Hippocampal formation (tissue), 2 donors: ENCODE measurements at places on chromosomes 7 and 10.

- DNase-seq = no peak
Measured at GRCh38 chr10:88901984-88902789, 22.1 kb downstream of the STAMBPL1 start.

GRCh38 chr7:50210706-50211115 is 93.8 kb upstream of the IKZF1 start:
- DNase-seq = no peak

DNA sequence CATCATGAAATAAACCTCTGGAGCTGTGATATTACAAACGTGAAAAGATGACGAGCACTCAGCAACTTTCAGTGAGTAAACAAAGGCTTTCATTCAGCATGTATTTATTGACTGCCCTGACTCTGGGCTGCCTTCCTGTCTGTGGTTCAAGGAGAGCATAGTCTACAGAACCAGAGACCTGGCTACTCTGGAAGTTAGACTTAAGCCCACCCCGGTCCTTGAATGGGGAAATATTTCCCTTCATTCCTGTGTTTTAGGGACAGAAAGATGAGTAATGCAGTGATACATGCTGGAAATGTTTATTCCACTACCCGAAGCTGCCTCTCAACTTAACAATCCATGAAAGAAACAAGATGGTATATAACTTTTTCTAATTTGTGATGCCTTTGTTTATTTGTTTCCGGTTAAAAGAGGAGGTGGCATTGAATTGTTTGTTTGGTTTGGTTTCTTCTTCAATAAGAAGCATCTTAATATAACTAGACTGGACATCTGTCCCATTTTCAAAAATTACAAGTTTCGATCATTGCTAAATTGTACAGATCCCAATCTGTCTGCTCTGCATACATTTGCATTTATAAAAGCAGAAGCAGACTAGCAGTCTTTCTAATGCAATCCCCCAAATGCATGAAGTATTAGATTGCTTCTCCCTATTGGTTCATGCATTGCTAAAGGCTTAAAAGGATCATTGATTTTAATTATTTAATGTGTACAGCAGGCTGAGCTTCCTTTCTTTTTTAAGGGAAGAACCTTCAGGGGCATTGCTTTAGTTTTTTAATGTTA is 57.7 kb downstream of the TRUB1 start:
- DNase-seq = no peak

GRCh38 chr7:22262538-22262937 is 94.4 kb downstream of the RAPGEF5 start:
- DNase-seq = no peak

DNA sequence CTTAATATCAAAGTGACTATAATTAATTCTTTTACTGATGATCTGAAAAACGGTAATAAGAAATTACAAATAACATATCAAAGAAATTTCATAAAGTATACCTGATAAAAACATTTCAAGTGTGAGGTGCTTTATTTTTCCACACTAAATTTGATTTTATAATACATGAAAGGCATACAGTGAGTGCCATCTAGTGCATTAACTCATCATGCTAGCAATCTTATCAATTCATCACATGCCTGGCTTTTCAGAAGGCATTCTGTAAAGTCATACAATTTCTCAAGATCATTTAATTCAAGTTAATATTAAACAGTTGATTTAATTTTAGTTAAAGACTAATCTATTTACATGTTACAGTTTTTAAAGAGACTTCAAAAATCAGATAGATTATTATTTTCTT is 1020.9 kb downstream of the GATA3 start:
- no peak for DNase-seq

GRCh38 chr10:5325076-5325475 is 39.7 kb upstream of the UCN3 start:
- no peak for DNase-seq

DNA sequence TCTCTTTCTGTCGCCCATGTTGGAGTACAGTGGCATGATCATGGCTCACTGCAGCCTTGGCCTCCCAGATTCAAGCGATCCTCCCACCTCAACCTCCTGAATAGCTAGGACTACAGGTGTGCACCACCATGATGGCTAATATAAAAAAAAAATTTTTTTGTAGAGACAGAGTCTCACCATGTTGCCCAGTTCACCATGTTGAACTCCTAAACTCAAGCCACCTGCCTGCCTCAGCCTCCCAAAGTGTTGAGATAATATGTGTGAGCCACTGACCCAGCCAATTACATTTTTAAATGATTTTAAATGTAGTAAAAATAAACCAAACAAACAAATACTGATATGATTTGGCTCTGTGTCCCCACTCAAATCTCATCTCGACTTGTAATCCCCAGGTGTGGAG is 101.7 kb upstream of the LEP start:
- no peak for DNase-seq

DNA sequence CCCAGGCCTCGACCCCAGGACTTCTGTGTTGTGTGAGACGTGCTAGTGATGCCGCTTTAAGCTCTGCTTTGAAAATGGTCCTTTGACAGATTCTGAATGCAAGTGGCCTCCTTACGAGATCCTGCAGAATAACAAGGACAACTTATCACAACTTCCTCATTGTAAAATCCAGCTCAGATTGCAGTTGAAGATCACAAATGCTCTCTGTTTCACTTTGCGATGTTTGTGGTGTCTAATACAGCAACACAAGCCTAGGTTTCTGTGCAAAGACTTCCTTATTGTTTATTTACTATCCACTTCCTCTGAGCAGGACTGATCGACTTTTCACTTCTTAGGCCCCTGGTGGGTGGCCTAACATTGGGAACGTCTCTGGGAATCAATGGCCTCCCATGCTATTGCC is 31.7 kb upstream of the INSIG1 start:
- DNase-seq = no peak

GRCh38 chr7:140726281-140726680 is 29.8 kb downstream of the NDUFB2 start:
- DNase-seq = peak; percentile 3

GRCh38 chr10:3213208-3213607 is 40.6 kb upstream of the PITRM1 start:
- DNase-seq = no peak

- no peak for DNase-seq
Measured at GRCh38 chr7:69172357-69173077, 425.8 kb upstream of the AUTS2 start.

- DNase-seq = no peak
Measured at GRCh38 chr7:17227766-17228490, 70.5 kb upstream of the AHR start.

GRCh38 chr7:115106316-115106715 is 184.4 kb downstream of the MDFIC start:
- no peak for DNase-seq

- no peak for DNase-seq
Measured at GRCh38 chr10:101631821-101632475, 43.8 kb downstream of the DPCD start.

GRCh38 chr7:129108581-129108980 is 35.9 kb upstream of the TSPAN33 start:
- no peak for DNase-seq

GRCh38 chr7:47893721-47894365 is 54.4 kb downstream of the PKD1L1 start:
- no peak for DNase-seq

- no peak for DNase-seq
Measured at GRCh38 chr7:74443543-74444247, 10.0 kb upstream of the GTF2IRD1 start.

DNA sequence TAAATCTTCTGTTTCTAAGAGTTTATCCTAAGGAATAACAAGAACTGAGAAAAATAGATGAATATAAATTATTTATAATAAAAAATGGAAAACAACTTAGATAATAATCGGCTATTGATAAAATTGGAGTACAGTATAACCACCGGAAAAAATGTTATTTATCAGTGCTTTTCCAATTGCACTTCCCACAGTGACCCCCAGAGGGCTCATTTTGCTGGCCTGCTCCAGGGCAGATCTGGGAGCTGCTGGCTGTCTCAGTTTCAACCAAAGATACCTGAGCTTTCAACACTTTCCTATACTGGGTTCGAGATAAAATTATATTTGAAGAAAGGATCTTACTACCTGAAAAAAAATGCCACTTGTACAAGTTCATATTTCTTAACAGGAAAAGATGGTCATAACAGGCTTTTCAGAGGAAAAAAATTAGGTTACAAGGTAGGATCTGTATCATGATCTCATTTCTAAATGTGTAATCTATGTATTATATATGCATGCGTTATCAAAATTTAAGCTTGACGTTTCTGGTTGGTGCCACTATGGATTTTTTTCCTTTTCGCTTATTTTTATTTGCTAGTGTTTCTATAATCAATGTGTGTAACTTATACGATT is 165.7 kb downstream of the NPSR1 start:
- DNase-seq = peak; percentile 37

GRCh38 chr7:727104-727805 is at the start of gene PRKAR1B:
Gene PRKAR1B (minus strand): TSS chr7:727281. CDS start chr7:711505, 15,776 bp downstream.
- no peak for DNase-seq

DNA sequence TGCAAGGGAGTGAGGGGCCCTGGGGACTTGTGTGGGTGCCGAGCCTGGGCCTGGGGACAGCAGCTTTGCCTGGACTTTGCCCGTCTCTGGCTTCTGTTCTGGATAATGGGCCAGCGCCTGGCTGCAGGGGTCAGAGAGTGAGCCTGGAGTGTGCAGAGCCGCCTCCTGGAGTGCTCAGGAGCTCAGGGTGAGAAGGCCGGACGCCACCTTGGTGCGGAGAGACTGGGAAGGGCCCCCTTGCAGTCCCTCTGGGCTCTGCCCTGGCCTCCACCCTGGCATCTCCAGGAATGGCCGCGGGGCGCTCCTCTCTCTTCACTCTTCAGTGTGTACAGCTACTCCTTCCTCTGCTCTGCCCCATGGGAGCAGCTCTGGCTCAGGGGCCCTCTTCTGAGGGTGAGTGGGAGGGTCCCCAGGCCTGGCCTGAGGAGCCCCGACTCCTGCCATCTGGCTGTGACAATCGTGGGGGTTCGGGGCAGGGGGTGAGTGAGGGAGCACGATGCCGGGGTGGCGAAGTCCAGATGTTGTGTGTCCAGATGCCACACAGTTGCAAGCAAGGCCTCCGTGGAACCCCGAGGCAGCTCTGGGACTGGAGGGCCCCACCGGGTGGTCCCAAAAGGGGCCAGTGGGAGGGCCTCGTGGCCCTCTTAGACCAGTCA is 187.1 kb downstream of the DNAJB6 start:
- DNase-seq = no peak

DNA sequence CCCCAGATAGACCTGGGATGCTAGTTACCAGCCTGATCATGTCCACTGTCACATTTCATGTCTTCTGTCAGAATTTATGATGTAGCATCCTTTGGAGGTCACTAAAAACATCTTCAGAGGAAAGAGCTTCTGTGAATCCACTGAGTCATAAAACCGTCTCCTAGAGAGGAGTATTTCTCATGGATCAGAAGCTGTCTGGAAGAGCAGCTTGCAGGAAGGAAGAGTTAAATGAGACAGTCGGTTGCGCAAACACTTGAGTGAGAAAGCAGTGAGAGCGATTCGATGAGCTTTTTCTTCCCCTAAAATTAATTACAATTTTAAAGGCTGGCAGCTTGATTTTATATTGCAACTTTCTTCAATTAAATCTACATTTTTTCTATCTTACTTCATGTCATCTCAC is 47.2 kb upstream of the WDR11 start:
- DNase-seq = no peak
